ENCODE measurements at places on chromosomes 5 and 9.

GRCh38 chr5:50745221-50745910, 78.9 kb downstream of the PARP8 start:
- DNase-seq: no peak

GRCh38 chr9:131017067-131017466, 8.1 kb downstream of the LAMC3 start:
- DNase-seq: no peak

DNA sequence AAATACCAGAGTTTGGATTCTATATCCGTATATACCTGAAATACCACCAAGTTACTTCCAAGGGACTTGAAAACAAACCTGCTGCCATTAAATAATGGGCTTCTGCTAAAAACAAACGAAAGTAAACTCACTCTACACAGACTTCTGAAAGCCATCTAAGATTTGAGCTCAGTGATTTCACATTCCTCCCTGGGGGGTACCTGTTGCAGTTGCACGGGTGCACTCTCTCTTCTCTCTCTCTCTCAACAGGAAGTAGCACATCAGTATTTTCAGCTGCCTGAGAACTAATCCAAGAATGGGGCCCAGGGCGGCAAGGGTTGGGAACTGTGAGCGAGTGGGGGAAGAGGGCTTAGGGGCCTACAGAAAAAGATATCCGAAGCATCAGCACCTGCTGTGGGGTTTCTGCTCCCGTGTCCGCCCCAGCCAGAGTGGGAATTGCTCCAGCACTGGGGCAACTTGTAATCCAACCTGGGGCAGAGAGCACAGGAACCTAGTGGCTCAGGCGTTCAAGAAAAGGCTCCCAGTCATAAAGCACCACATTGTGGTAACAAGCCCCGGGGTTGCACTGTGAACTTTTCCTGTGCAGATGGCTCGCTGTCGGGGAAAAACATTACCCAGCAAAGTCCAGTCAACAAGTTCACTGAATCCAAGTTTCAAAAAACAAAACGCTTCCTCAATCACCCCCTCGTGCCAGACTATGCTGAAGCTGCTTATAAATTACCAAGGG, 99.8 kb downstream of the EFNA5 start:
- DNase-seq: no peak

- peak; percentile 57 for DNase-seq
These were observed 30.7 kb downstream of the TRIP13 start for GRCh38 chr5:923281-923873.

DNA sequence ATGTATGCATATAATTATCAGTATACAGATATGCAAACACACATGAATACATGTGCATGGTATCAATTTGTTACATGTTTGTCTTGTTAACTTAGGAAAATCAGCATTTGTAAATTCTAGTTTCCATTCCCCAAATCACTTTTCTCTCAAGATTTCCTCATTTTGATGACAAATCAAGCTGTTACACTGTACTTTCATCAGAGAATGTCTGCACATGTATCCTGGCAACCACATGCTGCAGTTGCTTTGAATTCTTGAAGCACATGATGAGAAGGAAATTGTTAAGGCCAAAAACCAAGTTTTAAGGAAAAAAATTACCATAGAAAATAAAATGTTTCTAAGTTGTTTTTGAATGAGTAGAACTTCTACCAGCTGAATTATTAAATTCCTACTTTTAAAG, 1834.5 kb downstream of the EFNA5 start:
- DNase-seq: peak; percentile 85

DNA sequence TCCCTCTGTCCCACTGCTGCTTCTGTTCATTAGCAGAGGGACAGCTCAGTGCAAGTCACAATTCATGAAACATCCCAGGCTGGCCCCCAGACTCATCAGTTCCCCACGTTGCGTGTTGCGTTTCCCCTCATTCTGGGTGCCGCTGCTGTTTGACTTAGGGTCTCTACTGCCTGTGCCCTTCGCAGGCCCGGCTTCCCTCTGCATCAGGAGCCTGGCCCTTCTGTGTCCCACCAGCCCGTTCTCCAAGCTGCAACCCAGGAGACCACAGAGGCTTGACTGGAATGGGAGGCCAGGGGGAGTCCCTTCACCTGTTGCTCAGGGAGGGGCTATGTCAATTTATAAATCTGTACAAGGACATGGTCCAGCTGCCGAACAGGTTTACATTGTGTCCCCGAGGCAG, 53.9 kb upstream of the SUSD3 start:
- no peak for DNase-seq

DNA sequence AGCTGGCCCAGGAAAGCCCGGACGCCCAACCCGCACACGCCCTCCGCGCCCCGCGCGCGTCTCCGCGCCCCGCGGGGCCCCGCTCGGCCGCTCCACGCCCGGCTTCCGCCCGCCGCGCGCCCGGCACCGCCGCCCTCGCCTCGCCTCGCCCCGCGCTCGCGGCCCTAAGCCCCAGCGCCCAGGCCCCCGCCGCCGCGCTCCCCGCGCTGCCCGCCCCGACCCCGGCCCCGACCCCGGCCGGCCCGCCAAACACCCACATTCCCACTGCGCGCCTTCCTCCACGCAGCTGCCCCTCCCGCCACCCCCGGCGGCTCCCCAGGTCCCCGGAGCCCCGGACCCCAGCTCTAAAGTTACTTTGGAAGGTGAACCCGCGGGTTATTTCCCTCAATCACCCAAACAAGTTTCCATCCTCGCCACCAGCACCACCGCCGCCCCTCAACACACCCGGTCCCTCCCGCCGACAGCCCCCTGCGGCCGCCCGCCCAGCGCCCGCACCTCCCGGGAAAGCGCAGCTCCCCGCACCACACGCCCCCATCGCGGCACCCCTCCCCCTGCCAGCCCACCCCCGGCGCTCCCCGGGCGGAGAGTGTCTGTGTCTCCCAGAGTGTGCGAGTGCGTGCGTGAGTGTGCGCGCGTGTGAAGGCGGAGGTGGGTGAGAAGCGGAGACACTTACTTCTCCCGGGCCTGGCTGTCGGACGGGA, 439 bp downstream of the SSBP2 start:
- no peak for DNase-seq

- no peak for DNase-seq
These were observed 379.6 kb downstream of the MLLT3 start for GRCh38 chr9:20242510-20243189.

- no peak for DNase-seq
These were observed 46.7 kb downstream of the TNFSF8 start for GRCh38 chr9:114883709-114884108.

- no peak for DNase-seq
These were observed 59.4 kb downstream of the GIN1 start for GRCh38 chr5:103060424-103060954.

GRCh38 chr5:103573411-103573810, 10.8 kb upstream of the NUDT12 start:
- DNase-seq: no peak

- no peak for DNase-seq
These were observed 124.1 kb downstream of the C9orf152 start for GRCh38 chr9:110083866-110084265.

- DNase-seq: no peak
These were observed 255.2 kb downstream of the PDZD2 start for GRCh38 chr5:31894141-31894540.

DNA sequence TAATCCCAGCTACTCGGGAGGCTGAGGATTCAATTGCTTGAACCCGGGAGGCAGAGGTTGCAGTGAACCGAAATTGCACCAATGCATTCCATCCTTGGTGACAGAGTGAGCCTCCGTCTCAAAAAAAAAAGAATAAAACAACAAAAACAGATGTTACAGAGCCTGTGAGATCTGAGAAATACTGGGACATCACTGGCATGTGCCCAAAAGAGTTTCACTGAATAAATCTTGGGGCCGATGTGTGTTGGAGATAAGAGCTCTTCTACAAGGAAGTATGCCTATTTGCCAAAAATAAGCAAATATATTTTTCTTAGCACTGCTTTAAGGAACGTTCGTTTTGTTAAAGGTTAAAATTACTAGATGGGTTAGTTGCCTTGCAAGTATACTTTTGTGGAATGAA, 55.1 kb downstream of the KIAA1958 start:
- DNase-seq: peak; percentile 77

- DNase-seq: peak; percentile 56
These were observed 58.5 kb upstream of the TJP2 start for GRCh38 chr9:69115621-69116020.

DNA sequence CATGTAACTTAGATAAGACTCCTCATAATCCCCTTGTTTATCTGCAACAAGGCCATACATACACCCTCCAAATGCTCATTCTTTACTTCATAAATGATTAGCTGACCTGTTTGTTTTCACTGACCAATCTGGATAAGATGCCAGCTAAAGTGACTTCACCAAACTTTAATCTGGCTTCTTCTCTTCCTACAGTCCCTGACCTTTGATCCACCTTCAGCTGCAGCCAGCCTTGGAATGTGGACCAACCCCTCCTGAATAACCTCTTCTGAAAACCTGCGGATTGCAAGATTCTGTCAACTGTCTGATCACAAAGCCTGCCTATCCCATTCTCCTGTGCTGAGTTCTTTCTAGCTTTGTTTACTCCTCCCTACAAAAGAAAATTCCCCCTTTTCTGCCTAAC, 476.8 kb downstream of the LRRC70 start:
- DNase-seq: no peak

- no peak for DNase-seq
These were observed 5.8 kb downstream of the ADAMTS19 start for GRCh38 chr5:129465776-129466344.
